Activated CD8-positive, alpha-beta memory T cell treated with anti-CD3 and anti-CD28 coated beads, Interleukin-2, amount 50 U/mL, for 4 hours (primary cell): ENCODE measurements at places on chromosomes 6 and 20.

GRCh38 chr6:3612341-3613041 lies 139.0 kb downstream of the PXDC1 start:
- no peak for DNase-seq

DNA sequence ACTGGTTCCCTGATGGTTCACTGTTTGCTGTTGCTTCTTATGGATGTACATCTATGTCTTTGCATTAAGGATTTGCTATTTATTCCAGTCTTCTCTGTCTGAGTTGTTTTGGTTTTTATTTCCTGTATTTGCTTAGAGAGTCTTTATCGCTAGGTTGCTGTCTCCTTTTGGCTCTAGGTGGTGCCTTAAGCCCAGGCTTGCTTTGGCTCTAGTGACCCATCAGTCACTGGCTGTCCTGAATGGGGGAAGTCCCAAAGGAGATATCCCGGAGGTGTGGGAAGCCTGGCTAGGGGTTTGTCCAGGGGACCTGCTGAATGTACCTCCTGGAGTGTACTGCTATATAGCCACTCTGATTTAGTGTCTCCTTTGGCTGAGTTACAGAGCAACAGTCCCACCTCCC lies 53.4 kb downstream of the MCHR2 start:
- no peak for DNase-seq

- no peak for DNase-seq
Measured at GRCh38 chr6:52929321-52930164, 20.0 kb upstream of the GSTA3 start.

- DNase-seq, result no peak
Measured at GRCh38 chr6:137512757-137513605, 18.8 kb upstream of the OLIG3 start.

GRCh38 chr6:48080227-48081009 lies 30.6 kb downstream of the PTCHD4 start:
- DNase-seq, result no peak

DNA sequence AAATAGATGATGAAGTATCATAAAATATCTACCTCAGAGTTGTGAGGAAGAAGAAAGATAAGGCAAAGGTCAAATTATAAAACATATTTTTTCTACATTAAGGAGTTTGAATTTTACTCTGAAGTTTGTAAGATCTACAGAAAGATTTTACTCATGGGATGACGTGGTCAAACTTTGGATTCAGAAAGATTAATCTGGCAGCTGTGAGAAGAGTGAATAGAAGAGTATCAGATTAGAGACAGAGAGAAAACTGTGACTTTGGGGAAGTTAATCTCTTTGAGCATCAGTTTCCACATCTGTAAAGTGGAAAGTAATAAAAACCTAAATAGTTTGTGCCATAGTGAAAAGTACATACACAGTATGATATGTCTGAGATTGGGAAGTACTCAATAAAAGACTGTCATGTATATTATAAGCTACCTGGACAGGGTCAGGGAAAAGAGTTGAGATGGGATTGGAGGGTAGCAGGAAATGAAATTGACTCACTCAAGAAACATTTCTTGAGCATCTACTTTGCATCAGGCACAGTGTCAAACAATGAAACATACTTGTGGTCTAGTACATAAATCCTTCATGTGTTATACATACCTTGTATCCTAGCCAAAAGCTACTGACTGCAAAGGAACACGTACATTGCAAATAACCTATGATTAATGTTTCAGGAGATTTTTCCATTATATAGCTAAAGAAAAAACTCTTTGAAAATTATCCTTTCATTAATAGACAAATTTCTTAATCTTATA lies 222.1 kb downstream of the TMEM200A start:
- no peak for DNase-seq

DNA sequence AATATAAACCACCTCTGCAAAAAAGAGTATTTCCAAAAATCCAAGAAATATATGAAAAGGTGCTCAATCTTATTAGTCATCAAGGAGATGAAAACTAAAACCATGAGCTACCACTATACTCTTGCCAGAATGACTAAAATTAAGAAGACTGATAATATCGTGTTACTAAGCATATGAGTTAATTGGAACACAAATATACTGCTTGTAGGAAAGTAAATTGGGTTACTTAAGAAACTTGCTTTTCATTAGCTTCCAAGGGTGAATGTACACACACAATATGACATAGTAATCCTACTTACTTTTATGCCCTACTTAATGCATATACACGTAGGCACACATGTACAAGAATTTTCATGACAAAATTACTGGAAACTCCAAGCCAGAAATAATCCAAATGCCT lies 3.4 kb downstream of the THEMIS start:
- no peak for DNase-seq

DNA sequence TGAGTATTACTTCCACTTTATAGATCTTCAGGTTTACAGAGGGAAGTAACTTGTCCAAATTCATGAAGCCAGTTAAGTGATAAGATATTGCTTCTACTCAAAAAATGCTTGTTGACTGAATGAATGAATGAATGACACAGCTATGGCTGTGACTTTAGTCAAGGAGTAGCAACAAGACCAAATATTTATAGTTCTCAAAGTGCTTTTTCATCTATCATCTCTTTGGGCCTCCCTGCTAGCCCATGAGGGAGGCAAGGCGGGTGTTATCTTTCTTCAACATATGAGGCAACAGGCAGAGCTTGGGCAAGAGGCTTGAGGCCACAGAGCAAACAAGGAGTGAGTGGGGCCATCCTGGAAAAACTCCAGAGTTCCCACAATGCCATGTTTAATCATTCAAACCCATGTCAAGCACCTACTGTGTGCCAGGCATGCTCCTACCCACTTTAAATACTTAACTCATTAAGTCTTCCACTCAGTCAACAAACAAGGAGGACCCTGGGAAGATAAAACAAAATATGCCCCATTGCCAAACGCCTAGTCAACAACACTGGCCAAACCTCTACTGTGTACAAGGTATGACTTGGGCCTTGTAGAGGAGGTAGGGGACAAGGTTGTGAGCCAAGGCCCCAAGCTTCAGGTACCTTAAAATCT lies 15.9 kb downstream of the BCL2L1 start:
- no peak for DNase-seq

- no peak for DNase-seq
Measured at GRCh38 chr6:39818695-39819094, 26.5 kb downstream of the DAAM2 start.

DNA sequence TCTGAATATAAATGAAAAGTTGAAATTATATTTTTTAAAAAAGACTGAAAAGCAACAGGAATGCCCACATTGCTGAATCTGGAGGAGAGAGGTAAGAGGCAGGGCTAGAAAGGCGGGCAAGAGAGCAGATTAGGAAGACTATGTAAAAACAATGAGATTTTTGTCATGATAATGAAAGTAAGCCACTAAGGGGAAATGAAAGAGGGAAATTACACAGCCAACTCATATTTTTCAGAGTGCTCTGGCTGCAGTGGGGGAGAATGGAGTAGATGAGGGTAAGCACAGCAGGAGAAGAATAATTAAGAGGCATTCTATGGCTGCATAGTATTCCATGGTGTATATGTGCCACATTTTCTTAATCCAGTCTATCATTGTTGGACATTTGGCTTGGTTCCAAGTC lies 281.9 kb downstream of the PKHD1 start:
- no peak for DNase-seq

DNA sequence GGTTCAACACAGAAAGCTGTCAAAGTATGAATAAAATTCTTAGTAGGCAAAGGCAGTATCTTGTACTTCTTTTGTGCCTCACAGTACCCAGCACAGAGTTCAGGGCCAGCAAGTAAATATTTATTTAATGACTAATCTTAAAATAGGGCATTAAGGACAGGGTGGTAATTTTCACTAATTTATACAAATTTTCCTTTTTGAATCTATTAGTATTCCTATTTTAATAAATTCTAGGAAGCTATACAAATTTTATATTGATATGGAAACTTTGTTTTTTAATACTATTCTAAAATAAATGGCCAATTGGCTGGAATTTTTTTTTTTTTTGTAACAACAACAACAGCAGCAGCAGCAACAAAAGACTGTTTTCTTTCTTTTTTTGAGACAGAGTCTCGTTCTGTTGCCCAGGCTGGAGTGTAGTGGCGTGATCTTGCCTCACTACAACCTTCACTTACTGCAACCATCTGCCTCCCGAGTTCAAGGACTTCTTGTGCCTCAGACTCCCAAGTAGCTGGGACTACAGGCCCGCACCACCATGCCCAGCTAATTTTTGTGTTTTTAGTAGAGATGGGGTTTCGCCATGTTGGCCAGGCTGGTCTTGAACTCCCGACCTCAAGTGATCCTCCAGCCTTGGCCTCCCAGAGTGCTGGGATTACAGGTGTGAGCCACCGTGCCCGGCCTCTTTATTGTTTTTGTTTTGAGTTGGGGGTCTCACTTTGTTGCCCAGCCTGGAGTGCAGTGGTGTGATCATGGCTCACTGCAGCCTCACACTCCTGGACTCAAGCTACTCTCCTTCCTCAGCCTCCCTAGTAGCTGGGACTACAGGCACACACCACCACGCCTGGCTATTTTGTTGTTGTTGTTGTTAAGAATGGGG lies 85.2 kb downstream of the FKBP5 start:
- DNase-seq, result no peak

GRCh38 chr6:113306552-113307145 lies 550.5 kb upstream of the MARCKS start:
- peak; percentile 24 for DNase-seq

- no peak for DNase-seq
Measured at GRCh38 chr6:36683656-36684446, 5.3 kb downstream of the CDKN1A start.

DNA sequence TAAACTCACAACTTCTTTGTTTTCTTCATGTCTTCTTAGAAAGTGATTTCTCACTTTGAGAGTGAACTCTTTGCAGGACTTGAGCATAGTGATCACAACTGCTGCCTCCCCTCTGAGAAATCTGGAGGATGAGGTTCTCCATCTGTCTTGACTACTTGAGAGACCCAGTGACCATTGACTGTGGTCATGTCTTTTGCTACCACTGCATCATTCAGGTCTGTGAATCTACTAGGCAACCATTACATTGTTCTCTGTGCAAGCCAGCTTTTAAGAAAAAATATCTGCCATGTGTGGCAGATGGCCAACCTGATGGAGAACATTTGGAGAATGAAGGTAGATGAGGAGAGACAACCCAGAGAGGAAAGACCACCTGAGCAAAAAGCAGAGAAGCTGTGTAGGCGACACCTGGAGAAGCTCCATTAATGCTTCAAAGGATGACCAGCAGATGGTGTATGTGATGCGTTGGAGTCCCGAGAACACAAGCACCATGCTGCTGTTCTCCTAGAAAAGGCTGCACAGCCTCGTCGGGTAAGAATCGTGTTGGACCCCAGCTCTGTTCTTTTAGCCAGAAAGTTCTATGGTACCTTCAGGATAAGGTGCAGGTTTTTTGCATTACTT lies 25.1 kb upstream of the TRIM26 start:
- no peak for DNase-seq

GRCh38 chr20:49657118-49657901 lies 56.4 kb downstream of the B4GALT5 start:
- no peak for DNase-seq

GRCh38 chr6:7048894-7049293 lies 58.9 kb upstream of the RREB1 start:
- no peak for DNase-seq

- DNase-seq, result no peak
Measured at GRCh38 chr20:8116067-8116811, 15.8 kb upstream of the PLCB1 start.

DNA sequence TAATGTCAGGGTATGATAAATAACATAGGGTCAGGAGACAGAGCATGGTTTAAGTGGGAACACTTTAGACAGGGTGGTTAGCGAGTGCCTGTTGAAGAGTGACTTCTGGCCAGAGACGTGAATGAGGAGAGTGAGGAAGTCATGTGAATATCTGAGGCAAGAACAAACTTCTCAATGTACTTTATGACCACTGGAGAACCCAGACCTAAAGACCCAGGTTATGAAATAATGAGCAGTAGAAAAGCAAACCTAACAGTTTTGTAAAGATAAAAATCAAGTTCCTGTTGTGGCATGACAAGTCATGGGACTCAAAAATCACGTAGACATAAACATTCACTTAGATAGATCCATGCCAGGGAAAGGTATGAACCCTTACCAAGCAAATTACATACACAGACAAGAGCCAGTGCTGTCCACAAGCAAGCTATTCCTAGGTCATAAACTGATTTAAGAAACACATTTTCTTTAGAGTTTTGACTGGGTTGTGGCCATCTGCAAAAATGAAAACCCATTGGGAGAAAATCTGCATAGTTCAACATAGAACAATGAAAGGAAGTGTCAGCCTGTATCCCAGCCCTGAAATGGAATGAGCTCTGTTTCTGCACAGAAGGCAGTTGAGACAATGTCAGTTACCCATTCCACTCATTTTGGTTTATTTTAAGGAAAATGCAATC lies 2.2 kb upstream of the MYCT1 start:
- DNase-seq, result no peak

- no peak for DNase-seq
Measured at GRCh38 chr6:157260735-157261410, 62.4 kb downstream of the TMEM242 start.
